ENCODE measurements at places on chromosomes 2 and 18.

GRCh38 chr2:16179701-16180416 is 239.5 kb downstream of the MYCN start:
- no peak for DNase-seq

DNA sequence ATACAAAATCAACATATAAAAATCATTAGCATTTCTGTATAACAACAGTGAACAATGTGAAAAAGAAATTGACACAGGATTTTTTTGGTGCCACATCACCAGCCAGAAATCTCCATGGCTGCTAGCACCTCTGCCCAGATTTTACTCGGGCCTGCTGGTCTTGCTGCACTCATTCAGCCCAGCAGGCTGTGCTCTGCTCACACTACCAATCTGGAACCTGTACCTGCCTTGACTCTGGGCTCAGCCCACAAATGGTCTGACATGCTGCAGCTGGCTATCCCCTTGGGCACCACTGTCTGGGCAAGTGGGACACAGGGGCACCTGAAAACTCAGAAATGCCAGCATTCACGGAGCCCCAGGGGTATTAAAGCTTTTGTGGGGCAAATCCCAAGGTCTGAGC is 392.5 kb upstream of the NRXN1 start:
- DNase-seq, result peak; percentile 39

GRCh38 chr2:98324181-98324580 is 22.1 kb upstream of the CNGA3 start:
- DNase-seq, result no peak

DNA sequence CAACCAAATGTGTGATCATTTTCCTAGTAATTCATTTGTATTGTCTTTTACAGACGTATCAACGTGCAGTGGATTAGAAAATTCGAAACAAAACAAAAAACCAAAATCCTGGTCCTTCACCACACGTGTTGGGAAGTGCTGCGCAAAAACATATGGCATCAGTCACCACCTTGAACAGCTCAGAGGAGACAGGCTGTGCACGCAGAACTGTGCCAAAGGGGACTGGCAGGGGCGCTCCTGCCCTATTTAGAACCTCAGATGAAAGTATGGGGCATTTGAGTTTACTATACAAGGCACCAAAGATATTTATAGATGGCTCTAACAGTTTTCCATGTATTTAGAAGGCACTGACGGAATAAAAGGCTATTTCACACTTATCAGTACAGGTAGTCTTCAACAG is 42.3 kb downstream of the NOL10 start:
- no peak for DNase-seq

DNA sequence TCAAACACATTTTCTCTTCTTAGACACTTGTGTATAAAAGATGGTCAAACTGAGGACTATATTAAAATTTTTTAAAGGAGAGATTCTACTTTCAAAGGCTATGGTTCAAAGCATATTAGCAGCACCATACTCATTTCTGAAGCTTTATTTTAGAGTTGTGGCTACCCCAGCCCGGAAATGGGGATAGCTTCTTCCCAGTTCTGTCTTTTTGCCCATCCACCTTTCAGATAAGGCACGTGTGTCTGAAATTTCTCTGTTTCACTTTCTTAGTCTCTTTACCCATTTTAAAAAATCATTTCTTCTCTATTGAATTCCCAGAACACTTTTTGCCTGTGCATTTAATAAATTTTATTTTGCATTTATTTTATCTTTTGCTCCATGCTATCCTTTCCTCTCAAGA is 431.5 kb downstream of the RNF144A start:
- no peak for DNase-seq
